ENCODE measurements at places on chromosomes 2 and 18. TPM values are rescaled to one million over a fixed set of nuclear protein-coding genes. Genes with fewer than 3 reads are reported as not detected.

Gene OR6B2
- not detected for total RNA-seq

DNA sequence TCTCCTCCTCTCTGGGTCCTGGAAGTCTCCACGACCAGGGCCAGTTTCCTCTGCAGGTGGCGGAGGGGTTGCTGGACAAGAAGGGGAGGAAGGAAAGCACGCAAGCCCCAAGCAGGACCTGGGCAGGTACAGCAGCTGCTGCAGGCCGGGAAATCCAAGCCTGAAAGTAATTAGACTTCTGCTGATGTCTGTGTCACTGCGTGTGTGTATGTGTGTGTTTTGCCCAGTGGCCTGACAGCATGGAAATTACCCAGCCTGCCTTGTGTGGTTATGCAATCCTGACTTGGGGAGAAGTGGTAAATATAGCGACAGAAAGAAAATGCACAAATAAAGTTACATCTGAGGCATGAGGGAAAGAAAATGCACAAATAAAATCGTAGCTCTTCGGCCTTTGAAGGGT lies 121.8 kb upstream of the ZBTB14 start:
- no peak for DNase-seq

GRCh38 chr2:9230051-9230802 lies 23.6 kb downstream of the ASAP2 start:
- no peak for DNase-seq

DNA sequence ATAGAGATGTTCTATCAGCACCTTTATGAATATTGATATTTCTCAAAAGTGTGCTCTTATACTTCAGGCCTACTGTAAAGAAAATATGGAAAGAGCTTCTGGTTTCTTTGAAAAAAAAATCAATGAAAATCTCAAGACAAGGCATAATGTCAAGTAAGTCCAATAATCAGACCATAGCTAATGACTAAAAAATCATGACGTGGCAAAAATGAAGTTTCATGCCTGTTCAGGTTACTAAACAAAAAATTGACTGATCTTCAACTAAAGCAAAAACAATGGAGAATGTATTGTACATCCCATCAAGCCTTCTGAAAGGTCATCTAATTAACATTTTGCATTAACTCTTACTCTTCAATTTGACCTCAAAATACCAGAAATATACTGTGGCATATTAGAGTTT lies 824.4 kb downstream of the EPHA4 start:
- DNase-seq = no peak

Gene EPC2
- 66.9 TPM for total RNA-seq

DNA sequence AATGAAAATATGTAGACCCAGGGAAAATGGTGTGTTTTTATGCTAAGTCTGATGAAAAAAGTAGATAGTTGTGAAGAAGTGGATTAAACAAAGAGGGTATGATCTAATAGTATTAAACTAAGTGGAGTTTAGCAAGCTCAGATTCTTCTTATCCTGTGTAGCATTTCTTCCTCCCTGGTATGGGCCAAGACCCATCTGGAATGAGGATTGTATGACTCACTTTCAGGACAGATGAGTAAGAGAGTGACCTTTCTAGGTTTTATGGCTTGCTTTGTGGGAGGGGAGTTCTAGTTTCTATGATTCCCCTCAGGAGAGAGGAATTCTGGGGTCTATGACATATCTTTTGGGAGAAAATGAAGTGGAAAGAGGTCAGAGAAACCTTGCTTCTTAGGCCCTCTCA lies 550.1 kb downstream of the SPAG16 start:
- no peak for DNase-seq

DNA sequence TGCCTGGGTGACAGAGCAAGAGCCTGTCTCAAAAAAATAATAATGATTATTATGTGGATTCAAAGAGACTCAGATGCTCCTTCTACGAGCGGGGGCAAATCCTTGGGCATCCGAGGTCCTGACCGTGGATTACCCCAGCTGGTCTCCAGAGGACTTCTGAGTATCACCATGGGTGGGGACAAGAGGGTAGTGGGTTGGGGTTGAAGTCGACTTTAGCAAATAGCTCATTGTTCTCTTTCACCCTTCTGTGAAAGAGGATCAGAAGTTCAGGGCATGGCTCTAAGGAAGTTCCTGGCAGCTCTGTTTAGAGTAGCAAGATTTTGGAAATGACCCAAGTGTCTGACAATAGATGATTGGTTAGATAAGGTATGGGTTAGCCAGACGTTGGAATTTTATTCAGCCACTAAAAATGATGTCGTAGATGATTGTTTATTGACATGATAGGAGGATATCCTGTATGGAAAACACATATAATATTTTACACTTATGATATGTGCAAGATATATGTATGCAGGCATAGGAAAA lies 59.0 kb upstream of the SPRED2 start:
- DNase-seq = no peak

DNA sequence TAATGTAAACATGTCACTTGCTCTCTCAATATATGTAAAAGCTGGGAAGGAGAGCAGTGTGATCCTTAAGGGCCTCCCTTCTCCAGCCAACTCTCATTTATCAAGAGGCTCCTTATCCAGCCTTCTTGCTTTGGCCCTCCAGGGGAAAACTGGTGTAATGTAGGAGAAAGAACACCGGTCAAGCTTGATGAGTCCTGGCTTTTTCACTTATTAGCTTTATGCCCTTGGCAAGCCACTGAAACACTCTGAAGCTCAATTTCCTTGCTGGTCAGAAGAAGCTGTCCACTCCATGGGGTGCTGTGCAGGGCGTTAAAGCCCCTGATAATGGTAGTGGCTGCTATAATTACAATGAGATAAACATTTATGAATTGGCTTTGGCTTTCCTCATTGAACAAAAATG lies 251.2 kb upstream of the RBBP8 start:
- no peak for DNase-seq

DNA sequence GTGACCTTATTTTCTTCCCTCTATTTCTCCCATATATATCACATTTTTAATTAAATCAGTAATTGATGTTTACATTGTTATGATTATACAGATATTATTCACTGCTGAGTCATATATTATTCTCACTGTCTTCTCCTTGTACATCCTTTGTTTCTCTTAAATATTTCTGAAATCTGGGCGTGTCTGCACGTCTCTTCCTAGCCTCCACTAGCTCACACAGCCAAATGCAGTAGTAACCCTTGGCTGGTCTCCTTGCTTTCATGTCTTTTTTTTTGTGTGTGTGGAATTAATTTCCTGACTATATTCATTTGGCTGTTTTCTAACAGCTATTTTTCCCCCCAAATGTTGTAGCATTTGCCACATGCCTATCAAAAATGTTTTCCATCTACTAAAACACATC lies 15.8 kb downstream of the CCNYL1 start:
- no peak for DNase-seq

DNA sequence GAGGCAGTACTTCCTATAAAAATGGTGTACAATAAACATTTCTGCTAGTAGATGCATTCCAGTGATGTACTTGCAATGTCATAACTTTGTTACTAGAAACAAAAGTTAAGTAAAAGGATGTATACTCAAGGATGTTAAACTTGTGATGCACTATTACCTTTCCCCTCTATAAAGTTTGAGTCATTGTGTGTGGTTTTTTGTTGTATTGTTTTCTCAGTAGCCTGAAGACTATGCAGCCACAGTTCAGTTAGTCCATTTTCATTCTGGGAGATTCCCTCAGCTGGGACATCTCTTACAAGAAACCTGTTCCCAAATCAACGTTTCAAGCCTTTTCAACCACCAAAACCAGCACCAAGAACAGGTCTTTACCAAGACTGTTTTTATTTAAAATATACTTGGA lies 5.6 kb downstream of the ATP5MC3 start:
- DNase-seq = no peak

GRCh38 chr2:217799563-217800432 lies 203.0 kb downstream of the TNS1 start:
- DNase-seq = no peak

DNA sequence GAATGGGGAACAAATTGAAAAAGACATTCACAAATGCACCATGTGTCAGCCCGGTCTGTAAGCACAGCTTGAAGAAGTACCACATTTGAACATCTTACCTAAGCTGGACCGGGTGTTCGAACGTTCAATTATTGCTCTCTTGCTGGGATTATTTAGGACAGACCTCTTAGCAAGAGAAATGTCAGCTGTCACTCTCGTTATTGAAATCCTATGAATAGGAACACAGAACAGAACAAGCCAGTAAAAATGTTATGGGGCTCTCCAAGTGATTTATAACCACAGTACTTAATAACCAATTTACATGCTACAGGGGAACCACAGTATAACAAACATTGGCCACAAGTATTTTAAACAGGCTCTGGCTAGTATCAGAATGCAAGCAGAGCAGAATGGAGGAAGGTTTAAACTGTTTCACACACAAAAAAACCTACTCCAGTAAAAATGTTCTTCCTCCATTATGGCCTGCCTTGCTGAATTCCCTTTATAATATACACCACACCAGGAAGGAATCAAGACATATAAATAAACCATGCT lies 32.5 kb upstream of the ARL5A start:
- no peak for DNase-seq

GRCh38 chr18:56992777-56993176 lies 154.1 kb upstream of the BOD1L2 start:
- DNase-seq = no peak

DNA sequence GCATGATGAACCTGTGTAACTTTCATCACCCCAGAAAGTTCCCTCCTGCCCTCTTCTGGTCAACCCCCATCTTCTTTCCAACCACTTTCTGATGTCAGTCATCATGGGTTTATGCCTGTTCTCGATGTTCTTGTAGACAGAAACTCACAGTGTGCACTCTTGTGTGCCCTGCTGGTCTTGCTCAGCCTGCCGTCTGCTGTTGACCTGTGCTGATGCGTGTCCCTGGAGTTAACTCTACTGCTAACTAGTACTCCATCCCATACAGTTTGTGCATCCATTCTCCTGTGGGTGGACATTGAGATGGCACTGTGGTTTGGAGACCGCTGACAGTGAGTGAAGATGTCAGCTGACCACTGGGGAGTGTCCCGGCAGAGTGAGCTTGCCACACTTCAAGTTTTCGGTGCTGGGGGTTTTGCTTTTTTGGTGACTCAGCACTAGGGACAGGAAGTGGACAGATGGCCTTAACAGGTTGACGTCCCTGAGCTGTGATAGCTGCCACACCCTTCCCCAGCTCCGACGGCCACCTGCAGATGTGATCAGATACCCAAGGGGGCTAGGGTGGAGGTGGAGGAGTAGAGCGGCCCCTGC lies 14.8 kb downstream of the KLHL29 start:
- DNase-seq = no peak

Gene LINC00305
- total RNA-seq = not detected

DNA sequence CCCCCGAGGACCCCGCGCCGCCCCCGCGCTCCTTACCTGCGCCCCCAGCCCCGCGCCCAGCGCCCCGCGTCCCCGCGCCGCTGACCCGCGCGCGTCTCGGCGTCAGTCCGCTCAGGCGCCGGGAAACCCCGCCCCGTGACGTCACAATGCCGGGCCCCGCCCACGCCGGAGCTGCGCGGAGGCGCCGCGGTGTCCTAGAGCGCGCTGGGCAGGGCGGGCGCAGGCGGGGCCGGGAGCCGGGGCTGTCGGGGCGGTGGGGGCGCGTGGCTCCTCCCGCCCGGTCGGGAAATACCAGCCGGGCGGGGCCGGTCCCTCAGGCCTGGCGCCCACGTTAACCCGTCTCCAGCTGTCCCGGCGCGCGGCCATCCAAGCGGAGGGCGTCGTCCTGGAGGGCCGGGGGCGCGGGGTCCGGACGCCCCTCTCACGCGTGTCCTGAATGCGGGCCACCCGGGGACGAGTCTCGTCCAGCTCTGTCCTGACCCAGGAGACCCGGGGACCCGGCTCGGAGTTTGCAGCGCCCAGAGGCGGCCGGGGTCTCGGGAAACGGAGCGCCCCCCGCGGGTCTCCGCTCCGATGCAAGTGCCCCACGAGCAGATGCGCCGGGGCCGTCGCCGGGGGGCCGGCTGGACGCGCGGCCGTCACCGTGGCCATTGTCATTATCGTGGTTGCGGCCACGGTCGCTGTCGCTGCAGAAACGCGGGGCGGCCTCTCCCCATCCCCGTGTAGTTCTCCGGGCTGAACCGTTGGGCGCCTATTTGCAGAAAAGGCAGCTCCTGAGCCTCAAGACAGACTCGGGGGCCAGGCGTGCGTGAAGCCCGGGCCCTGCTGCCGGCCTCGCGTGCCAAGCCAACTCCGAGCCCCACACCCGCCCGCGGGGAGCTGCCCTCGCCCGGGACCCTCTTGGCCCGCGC lies at the start of gene SLC66A2:
SLC66A2 (minus strand) TSS at position 109 of the 911 bp plus-strand sequence. CDS start 727 bp downstream, outside the sequence.
- peak; percentile 95 for DNase-seq

DNA sequence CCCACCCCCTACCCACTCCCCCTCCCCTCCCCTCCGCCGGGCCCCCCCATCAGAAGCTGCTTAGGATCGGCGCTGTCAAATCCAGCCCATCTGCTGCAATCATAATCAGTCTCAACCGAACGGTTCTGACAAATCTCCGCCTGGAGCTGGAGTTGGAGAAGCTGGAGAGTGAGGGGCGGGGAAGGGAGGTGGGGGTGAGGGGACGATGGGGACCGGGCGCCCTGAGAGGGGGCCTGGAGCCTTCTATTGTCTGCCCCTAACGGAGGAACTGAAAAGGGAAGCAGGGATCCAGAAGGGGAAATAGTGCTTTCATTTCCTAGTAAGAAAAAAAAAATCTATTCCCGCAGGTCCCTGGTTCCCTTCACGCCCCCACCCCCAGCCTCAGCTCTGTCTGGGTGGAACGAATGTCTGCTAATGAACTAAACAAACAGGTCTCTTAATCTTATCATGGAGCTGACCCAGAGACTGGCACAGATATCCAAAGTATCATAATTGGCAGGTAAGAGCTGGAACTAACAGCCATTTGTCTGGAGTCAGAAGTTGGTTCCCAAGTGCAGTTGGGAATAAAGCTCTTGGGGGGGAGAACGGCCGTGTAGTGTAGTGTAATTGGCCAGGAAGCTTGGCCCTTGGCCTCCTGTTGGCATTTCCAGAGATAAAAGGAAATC lies 301.2 kb downstream of the NCKAP5 start:
- no peak for DNase-seq

- DNase-seq = no peak
Observed at GRCh38 chr2:218962859-218963492, 3.5 kb downstream of the CDK5R2 start.

Gene ZNF521
- total RNA-seq = 0.51 TPM

DNA sequence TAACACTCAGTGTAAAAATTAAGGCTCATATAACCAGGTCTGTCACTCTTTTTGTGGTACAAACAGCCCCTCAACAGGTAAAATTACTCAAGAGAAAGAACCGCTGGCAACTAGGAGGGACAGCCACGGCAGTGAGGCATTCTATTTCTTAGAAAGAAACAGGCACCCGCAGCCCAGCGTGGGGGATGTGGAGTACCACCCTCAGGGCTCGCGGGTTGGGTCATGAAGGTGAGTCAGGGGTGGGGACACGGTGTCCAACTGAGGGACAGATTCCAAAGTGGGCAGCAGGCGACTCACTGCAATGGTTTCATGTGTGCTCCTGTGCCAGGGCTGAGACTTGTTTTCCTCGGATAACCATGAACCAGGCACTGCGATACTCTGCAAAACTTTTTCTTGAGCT lies 129.4 kb downstream of the DTNB start:
- no peak for DNase-seq

Gene CHRNG
- not detected for total RNA-seq

Gene METTL4
- total RNA-seq = 21.6 TPM

DNA sequence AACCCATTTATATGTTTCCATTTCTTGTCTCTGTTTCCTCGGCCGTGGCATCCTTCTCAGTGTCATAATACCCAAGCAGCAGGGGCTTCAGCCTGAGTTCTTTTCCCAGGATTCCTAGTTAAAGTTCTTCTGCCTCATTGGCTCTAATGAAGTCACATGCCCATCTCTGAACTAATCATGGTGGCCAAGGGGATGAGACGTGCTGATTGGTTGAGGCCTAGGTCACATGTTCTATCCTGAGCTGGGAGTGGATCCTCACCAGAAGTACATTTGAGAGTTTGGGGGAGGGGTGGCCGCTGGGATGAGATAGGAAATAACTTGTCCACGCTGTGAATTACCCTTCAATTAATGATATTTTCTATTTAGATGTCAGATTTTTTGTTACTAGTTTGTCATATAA lies 3.8 kb upstream of the UGT1A5 start:
- DNase-seq = no peak
